Brain microvascular endothelial cell (primary cell): ENCODE measurements at places on chromosomes 3 and 15.

GRCh38 chr3:138424323-138424722, 10.1 kb upstream of the ESYT3 start:
- DNase-seq = no peak

DNA sequence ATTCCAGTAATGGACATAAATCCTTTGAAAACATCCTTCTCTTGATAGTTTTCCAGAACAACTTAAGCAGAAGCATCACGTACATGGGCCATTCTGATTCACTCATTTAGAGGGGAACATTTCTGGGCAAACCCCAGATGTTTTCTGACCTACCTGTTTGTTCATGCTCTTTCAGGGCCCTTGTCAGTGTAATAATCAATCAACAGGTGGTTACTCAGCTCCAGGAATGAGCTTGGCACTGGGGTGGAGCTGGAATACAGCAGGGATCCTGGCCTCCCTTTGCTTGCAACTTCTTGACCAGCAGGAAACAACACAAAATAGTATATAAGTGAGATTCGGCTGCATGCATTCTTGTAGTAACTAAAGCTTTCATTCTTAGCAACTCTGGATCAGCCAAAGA, 9.2 kb upstream of the UBE2E1 start:
- DNase-seq = no peak

- DNase-seq = no peak
These were observed 33.0 kb downstream of the CHDH start for GRCh38 chr3:53813229-53813628.

DNA sequence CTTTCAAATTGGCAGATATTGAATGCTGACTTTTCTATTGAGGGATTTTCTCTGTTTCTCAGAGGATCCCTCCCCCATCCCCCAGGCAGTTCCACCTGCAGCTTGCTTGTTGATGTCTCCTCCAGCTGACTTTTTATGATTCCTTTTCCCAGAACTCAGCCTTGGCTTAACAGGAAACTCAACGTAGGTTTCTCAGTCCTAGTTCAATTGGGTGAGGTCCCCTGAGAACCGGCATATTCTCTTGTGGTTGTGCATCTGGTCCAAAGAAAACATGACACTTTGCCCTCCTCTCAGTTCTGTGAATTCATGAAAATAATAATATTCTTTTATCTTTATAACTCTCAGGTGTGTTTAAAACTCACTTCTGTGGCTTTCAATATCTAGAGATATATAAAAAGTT, 1222.1 kb downstream of the OTOL1 start:
- DNase-seq = peak; percentile 16

DNA sequence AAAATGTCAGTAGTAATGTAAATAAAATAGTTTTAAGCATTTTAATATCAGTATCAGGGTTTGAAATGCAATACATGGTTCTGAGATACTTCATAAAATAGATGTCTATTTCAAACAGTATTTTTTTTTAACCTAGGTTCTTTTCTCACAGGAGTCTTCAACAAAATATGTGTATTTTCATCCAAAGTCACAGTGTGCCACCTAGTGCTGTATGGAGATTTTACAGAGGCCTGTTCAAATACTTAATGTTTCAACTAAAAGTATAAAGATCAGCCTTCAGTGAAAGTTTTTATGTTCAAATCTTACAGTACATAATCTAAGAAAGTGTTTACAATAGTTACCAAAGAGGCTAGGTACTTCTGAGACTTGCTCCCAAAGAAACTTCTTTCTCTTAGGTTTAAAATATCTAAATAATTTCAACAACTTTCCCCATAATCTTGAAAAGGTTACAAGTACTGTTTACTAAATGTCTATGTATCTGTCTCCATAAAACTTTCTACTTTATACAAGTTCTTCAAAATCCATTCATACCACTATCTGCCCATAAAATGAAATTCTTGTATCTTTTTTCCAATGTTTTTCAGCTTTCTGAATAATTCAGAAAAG, 38.3 kb downstream of the SCAPER start:
- DNase-seq = peak; percentile 17

DNA sequence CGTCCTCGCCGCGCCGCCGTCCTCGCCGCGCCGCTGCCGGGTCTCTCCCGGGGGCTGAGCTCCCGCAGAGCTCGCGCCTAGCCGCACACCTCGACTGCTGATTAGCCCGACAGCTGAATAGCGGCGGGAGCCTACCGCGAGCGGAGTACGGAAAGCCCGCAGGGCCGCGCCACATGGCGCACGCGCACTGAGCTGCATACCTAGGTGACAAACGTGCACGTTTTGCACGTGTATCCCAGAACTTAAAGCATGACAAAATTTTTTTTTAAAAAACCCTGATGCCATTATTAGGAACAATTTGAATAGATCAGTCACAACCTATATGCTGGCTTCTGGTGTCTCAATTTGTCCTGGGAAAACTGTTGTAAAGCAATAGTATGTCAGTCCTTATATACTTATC, at the start of gene GOLGA8A:
TSS of gene GOLGA8A (minus strand) at position 122 of the 400 bp plus-strand sequence. CDS start 48,117 bp downstream, outside the sequence.
- DNase-seq = peak; percentile 57

DNA sequence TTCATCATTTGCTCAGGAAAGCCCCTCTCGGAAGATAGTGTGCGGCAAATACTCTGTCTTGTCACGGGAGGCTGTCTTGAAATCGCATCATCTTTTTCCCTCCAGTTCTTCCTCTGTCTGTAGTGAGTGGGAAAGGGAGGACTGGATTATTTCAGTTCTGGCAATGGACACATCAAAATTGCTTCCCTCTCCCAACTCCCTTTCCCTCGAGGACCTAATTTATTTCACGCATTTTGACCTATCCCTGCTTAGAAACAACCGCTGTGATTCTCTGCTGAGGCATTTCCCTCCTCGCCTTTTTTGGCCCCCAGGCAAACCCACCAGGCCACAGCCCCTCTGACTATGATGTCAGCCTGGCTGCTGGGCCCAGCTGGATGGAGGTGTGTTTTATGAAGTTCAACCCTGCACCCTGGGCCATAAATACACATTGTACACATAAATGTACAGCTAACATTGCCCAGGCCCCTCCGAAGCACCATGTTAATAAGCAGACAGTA, 138.7 kb upstream of the LRTM1 start:
- no peak for DNase-seq

- no peak for DNase-seq
These were observed 22.6 kb downstream of the MEIS2 start for GRCh38 chr15:37077623-37078351.

DNA sequence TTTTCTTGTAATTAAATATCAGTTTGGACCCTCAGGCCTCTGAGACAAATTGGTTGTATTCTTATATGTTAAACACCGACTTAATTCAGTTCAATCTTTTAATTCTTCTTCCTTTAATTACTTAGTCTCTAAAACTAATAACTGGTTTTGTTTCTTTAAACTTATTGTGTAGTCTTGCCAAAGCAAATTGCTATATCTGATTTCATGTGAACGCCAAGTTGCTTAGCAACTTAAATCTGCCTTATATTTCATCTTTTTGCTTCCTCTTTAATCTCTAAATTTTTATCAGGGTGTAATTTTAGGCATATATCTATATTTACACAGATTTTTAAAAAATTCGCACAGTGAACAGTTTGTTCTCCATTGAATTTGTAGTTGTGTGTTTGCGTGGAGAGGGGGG, 82.2 kb downstream of the CADM2 start:
- no peak for DNase-seq

DNA sequence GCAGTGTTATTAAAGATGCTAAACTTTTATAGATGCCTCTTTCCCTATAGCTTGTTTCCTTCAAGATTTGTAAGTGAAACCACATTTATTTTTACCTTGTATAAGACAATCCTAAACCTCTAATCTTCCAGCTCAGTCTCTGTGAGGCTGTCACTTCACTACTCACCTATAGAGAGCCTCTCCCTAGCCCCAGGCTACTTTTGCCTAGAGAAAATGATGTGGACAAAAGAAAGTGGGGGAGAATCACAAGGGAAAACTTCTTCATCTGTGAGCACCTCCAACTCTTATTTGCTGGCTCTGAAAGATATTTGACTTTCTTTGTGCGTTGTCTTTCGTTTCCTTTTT, 74.9 kb upstream of the SCN5A start:
- DNase-seq = no peak

DNA sequence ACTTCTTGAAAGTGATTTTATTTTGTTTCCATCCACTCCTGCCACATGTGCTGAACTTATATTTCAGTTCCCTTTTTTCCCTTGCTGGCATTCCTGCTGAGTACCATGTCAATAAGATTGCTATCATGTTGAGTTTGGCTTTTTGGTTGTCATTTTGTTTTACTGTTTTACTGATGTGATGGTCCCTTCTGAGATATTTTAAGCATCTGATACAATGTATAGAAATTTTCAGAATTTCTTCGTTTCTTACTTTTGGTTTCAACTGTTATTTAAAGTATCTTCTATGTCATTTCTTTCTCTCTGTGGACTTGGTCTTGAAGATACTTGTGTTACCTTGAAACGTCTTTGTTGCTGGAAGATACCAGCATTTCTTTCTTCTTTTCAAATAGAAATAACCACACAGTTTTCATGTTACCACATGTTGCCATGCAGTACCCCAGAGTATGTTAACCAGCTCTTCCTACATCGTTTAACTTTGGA, 14.1 kb downstream of the SIDT1 start:
- DNase-seq = no peak

- DNase-seq = no peak
These were observed 18.3 kb upstream of the IGF2BP2 start for GRCh38 chr3:185843126-185843525.

- DNase-seq = no peak
These were observed 237.5 kb downstream of the NTRK3 start for GRCh38 chr15:88018869-88019641.

DNA sequence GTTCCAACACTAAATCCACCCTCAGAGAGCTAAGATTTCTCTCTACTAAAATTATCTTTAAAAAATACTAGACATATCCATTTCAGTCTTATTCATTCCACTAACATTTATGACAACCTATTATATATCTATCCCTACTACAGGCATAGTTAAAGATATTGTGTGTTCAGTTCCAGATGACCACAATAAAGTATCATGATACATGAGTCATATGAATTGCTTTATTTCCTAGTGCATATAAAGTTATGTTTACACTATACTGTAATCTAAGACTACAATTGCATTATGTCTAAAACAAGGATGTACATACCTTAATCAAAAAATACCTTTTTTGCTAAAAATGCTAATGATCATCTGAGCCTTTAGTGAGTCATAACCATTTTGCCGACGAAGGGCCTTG, 19.4 kb downstream of the SHOX2 start:
- DNase-seq = no peak

- no peak for DNase-seq
These were observed 111.6 kb downstream of the TIGIT start for GRCh38 chr3:114405202-114405990.

DNA sequence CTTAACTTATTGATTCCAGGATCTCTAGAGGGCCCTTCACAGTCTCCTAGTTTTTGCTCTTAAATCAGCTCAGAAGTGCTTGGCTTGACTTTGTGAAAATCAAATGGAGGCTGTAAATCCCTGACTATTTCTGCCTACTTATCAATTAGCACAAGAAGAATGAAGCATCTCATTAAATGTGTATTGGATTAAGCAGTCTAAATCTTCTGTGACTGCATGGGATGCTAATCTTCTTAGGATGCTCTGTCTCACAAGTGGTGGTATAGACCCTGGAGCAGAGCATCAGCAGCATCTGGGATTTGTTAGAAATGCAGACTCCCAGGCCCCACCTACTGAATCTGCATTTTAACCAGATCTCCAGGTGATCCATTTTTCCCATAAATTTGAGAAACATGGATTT, 488.7 kb downstream of the AGBL1 start:
- DNase-seq = no peak

- peak; percentile 62 for DNase-seq
These were observed 162.8 kb upstream of the ZNF385D start for GRCh38 chr3:21913791-21914190.

GRCh38 chr3:99319961-99320360, 318.4 kb upstream of the COL8A1 start:
- peak; percentile 78 for DNase-seq

DNA sequence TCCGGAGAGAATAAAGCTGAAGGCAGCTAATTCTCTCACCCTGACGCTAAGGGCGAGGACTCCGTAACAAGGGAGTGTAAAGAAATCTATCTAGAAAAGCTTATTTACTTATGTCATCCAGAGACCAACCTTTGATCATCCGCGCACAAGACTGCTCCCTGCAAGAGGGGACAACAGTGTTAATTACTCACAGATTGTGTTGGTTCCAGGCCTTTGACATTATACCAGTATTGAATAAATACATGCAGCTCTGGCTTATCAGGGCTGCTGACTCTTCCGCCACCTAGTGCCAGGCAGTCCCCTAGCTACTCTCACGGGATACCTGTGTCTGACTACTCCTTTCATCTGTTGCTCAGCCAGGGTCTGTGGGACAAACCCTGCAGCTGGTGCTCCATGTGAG, 211.7 kb downstream of the DTWD1 start:
- peak; percentile 21 for DNase-seq

- DNase-seq = no peak
These were observed 46.6 kb downstream of the GSK3B start for GRCh38 chr3:120047686-120048085.

DNA sequence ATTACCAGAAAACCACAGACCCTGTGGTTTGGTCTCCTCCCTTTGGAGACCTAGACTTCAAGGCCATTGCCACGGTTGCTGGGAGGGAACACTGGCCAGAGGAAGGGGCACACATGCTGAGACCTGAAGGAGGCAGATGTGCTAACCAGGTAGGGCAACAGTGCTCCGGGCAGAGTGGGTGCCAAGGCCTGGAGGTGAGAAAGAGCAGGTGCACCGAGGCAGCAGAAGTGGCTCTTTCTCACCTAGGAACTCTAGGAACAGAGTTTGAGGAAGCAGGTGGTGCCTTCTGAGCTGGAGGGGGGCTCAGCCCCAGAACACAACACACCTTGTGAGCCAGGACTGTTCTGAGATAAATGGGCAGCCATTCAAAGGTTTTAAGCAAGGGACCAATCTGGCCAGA, 106.1 kb downstream of the MEGF11 start:
- no peak for DNase-seq

- DNase-seq = no peak
These were observed 2.2 kb downstream of the EID1 start for GRCh38 chr15:48880070-48880634.
